ENCODE measurements at places on chromosomes 6 and 20. TPM values are rescaled to one million over a fixed set of nuclear protein-coding genes. Genes with fewer than 3 reads are reported as not detected.

Gene MACROD2
- total RNA-seq: 0.46 TPM

GRCh38 chr20:21693322-21693721, 12.1 kb upstream of the PAX1 start:
- DNase-seq: no peak

DNA sequence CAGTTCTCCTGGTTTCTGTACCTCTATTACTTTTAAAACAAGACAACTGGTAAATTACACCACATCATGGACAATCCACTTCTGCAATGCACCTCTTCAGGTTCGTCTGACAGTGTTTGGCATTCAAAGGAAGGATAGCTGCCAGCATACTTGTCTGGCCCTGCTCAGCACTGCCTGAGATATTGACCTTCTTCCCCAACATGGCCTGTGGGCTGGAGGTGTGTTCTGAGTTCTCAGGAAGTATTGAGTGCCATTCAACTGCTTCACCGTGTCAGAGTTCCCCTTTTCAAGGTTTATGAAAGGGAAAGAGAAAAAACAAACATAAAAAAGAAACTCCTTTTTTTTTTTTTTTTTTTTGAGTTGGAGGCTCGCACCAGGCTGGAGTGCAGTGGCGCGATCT, 267.9 kb upstream of the SASH1 start:
- no peak for DNase-seq

DNA sequence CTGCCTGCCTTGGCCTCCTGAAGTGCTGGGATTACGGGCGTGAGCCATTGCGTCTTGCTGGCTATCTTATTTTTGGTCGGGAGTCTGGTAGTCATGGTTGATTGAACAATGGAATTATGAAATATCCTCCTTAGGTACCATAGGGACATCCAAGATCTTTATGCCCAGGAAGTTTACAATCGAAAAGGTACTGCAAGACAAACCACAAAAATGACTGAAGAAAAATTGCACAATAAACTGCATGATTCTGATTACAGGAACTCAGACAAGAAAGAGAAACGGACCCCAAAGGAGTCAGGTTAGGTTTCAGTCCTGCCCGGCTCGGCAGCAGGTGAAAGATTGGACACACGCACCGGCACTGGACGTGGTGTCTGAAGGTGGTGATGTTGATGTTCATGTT, 5.3 kb downstream of the SLC26A8 start:
- no peak for DNase-seq

Gene ATF6B
- 19.9 TPM for total RNA-seq

Gene HAO1
- total RNA-seq: not detected

DNA sequence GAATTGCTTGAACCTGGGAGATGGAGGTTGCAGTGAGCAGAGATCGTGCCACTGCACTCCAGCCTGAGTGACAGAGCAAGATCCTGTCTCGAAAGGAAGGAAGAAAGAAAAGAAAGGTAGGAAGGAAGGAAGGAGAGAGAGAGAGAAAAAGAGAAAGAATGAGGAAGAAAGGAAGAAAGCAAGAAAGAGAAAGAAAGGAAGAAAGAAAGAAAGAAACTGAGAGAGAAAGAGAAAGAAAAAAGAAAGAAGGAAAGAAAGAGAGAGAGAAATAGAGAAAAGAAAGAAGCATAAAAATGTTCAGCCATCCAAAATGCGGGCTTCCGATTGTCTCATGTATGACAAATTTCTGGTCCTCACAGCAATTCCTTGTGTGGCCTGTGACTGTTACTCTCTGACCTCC, 22.8 kb downstream of the MUC22 start:
- no peak for DNase-seq

Gene RRAGD
- total RNA-seq: 33.5 TPM

GRCh38 chr20:49318091-49318429, 40.2 kb upstream of the ZNFX1 start:
- DNase-seq: no peak

GRCh38 chr20:50673466-50674137, 17.7 kb downstream of the RIPOR3 start:
- no peak for DNase-seq

- no peak for DNase-seq
Observed at GRCh38 chr6:56430629-56431600, 183.5 kb upstream of the COL21A1 start.

GRCh38 chr6:33075208-33075567, 602 bp upstream of the HLA-DPB1 start:
- DNase-seq: no peak

Gene RNF39
- not detected for total RNA-seq

GRCh38 chr6:123997223-123997622, 193.6 kb downstream of the NKAIN2 start:
- DNase-seq: no peak

GRCh38 chr6:139050770-139051313, 22.3 kb downstream of the ABRACL start:
- no peak for DNase-seq

Gene RBM38
- 41.4 TPM for total RNA-seq

DNA sequence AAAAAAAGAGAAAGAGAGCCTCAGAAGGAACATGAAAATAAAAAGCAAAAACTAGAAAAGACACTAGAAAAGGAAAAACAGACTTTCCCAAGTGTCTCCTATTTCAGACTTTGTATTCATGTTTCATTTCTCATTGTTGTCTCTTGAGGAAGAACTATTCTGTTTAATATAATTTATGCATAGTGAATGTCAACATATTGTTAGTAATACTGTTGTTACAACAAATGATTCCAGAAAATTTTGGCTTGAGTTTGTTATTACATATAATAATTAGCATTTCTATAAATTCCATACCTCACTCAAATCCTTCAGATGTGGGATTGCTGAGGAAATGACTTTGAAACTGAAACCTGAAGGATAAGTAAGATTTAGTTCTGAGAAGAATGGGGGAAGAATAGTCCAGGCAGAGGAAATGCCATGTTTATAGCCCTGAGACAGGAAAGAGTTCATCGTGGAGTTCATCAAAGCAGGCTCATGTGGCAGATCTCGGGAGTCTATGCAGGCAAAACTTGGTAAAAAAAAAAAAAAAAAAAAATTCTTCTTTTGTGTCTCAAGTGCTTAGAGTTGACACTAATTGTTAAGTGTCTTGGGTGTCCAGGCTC, 53.1 kb upstream of the EIF2S2 start:
- no peak for DNase-seq

- DNase-seq: no peak
Observed at GRCh38 chr6:151647976-151648639, 154.3 kb downstream of the CCDC170 start.

GRCh38 chr20:58523072-58523970, 8.1 kb upstream of the APCDD1L start:
- DNase-seq: peak; percentile 30

DNA sequence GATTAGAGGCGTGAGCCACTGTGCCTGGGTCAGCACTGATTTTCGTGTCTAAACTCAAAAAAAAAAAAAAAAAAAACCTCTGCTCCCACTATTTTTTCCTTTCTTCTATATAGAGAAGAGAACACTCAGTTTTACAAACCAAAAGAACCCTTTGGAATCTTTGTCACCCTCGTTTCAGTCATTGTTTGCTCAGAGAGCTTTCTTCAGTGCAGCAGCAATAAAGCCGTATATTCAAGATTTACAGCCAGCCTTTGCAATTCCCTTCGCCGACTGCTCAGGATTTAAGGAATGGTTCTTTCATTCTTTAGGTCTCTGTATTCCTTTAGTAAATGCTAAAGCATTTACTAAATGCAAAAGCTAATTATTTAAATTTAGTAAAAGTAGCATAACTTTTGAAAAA, 20.1 kb downstream of the RIOK1 start:
- no peak for DNase-seq

- no peak for DNase-seq
Observed at GRCh38 chr6:44626616-44627015, 239.1 kb downstream of the CDC5L start.

Gene WFDC10B
- not detected for total RNA-seq

Gene CNKSR3
- total RNA-seq: 2.7 TPM

GRCh38 chr6:35477551-35478179, 9.5 kb downstream of the RPL10A start:
- DNase-seq: no peak

GRCh38 chr6:6569096-6569810, 19.3 kb upstream of the LY86 start:
- no peak for DNase-seq

Gene RPL7L1
- 108 TPM for total RNA-seq

Gene SAMD3
- 0.07 TPM for total RNA-seq

Gene FIG4
- total RNA-seq: 18.5 TPM

- DNase-seq: no peak
Observed at GRCh38 chr6:144809969-144810368, 524.8 kb downstream of the UTRN start.

- no peak for DNase-seq
Observed at GRCh38 chr6:81797591-81797990, 45.1 kb upstream of the TENT5A start.

DNA sequence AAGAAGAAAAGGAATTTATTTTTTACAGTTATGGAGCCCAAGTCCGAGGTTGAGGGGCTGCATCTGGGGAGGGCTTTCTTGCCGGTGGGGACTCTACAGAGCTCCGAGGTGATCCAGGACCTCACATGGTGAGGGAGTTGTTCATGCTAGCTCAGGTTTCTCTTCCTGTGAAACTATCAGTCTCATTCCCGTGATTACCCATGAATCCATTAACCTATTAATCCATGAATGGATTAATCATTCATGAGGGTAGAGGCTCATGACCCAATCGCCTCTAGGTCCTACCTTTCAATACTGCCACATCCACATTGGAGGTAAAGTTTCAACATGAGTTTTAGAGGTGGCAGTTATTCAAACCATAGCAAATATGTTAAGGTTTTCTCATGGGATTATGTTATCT, 3.8 kb downstream of the DSE start:
- no peak for DNase-seq

GRCh38 chr20:38126932-38127621, 38.0 kb downstream of the TGM2 start:
- DNase-seq: peak; percentile 90

GRCh38 chr20:51660672-51661608, 107.2 kb downstream of the ATP9A start:
- peak; percentile 91 for DNase-seq

DNA sequence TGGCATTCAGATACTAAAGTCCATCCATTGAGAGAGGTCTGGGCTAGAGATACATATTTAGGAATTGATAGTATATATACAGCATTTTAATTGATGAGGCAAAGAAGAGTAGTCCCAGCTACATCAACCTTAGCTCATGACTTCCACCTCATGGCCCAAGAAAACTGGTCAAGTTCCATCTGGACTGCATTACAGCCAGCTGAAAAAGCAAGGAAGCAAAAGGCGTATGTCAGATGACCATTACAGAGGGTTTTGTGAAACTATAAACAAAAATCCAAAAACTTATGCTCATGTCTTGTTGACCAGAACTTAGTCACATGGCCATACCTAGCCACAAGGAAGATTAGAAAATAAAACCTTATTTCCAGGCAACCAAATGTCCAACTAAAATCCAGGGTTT, 46.8 kb upstream of the RNF146 start:
- no peak for DNase-seq

DNA sequence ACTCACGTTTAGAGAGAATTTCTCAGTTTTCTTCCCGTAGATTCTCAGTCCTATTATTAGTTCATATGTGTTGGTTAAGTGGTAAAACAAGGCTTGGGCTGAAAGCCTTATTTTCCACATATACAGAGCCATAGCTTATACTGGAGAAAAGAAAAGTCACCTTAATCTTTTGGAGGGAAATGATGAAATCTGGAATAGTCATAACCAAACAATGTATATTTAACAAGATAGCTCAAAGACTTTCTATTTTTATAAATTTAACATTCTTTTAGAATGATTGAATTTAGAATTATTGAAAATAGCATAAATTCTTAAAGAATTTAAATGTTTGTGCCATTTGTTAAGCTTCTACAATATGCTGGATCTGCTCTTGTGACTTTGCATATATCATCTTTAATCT, 85.8 kb downstream of the CDKAL1 start:
- DNase-seq: no peak

- DNase-seq: no peak
Observed at GRCh38 chr6:101799531-101799930, 406.0 kb downstream of the GRIK2 start.

GRCh38 chr6:43713643-43714310, 26.2 kb upstream of the MRPS18A start:
- no peak for DNase-seq

DNA sequence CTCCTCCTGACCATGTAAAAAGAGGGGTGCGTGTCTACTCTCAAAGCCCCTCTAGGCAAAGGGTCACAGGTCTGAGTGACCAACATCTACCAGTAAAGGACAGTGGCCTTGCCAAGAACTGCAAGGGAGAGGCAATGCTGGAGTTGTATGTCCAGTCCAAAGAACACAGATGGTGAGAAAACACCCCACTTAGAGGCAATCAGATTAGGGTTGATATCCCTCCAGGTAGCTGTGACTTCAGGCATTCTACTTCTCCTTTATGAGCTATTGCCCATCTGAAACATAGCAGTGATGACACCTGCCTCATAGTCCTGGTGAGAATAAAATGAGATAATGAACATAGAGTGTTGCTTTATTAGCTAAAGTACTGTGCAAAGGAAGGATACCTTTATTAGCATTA, 50.8 kb upstream of the MAFB start:
- no peak for DNase-seq

DNA sequence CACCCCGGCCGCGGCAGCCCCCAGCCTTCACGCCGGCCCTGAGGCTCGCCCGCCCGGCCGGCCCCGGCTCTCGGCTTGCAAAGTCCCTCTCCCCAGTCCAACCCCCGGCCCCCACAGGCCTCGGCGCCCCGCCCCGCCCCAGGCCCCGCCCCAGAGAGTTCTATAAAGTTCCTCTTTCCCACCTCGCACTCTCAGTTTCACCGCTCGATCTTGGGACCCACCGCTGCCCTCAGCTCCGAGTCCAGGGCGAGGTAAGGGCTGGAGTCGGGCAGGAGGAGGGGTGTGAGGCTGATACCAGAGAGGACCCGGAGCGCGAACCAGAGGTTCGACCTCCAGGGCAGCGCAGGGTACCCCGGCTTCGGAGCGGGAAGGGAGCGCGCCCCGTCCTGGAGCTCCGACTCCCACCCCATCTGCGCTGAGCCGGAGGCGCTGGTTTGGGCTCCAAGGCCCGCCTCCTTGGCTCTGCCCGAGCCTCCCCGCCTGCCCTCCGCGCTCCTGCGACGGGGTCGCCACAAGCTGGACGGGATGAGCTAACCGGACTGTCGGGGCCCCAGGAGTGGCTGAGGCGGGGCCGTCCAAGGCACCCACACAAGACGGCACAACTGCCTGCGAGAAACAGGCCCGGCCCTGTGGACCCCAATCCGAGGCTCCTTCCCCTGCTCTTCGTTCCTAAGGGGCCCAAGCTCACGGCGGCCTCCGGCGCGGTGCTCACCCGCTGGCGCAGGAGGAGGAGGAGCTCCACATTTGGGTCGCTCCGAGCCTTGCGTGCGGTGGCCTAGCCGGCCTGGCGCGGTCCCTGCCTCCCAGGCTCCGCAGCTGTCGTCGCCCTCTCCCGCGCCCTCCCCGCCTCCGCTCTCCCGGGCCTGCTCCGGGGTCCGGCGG, at the start of gene IRF4:
IRF4 (plus strand) TSS at position 194 of the 882 bp plus-strand sequence. CDS start 1,401 bp downstream, outside the sequence.
- DNase-seq: no peak
